Small intestine (tissue), 16 donors: ENCODE measurements at places on chromosomes 11 and 22.
A peak's percentile ranks its signal among the peaks of the same experiment; 100 is the strongest.

- DNase-seq: no peak
Observed at GRCh38 chr11:101914341-101914737, 471 bp upstream of the CEP126 start.

DNA sequence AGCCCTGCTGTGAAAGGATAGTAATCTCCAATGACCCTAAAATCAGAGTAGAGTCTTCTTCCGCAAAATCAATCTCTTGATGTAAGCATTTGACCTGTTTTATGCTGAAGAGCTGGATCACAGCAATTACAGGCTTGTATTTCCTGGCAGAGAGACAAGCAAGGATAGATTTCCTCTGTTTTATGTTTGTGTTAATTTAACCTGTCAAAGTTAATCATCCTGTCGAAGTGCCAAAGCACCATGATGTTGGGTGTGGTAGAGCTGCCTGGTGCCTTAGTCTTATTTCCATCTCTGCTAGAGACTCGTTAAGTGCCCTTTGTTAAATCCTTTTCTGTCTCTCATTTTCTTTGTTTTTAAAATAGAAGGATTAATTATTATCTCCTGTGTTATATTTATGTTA is 248.1 kb downstream of the CNTN5 start:
- no peak for DNase-seq

- DNase-seq: peak; percentile 77
Observed at GRCh38 chr11:77035580-77035979, 1.4 kb downstream of the B3GNT6 start.

GRCh38 chr11:3119141-3119821 is 45.8 kb downstream of the OSBPL5 start:
- DNase-seq: no peak

DNA sequence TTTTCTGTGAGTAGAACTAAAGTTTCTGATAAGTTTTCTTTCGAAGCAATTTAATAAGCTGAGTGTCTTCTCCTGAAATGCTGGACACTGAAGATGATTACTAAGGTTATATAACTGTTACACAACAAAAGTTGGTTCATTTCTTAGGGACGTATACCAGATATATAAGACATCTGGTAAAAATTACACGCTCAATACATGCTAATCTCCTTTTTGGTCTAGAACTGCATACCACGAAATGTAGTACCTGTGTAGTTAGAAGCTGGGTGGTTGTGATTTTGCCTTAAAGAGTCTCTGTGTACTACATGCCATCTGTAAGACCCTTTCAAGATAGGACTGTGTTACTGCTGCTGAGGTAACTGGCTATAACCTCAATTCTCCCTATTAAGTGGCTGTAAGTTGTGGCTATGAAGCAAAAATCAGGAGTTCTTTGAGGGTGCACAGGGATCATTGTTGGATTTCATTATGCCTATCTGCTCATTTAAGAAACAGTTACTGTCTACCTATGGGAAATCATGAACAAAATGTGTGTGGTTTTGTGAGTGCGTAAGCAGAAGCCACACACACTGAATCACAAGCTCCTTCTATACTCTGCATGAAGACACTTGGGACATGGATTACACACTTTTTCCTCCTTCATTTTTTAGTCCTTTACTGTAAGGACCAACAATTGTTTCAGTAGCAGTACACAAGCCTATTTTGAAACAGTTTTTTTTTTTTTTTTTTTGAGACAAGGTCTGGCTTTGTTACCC is 195.9 kb downstream of the SWAP70 start:
- DNase-seq: no peak

GRCh38 chr11:119181677-119182412 is 3.4 kb upstream of the NHERF4 start:
- no peak for DNase-seq

- DNase-seq: peak; percentile 84
Observed at GRCh38 chr22:32985899-32986765, 72.0 kb downstream of the SYN3 start.

DNA sequence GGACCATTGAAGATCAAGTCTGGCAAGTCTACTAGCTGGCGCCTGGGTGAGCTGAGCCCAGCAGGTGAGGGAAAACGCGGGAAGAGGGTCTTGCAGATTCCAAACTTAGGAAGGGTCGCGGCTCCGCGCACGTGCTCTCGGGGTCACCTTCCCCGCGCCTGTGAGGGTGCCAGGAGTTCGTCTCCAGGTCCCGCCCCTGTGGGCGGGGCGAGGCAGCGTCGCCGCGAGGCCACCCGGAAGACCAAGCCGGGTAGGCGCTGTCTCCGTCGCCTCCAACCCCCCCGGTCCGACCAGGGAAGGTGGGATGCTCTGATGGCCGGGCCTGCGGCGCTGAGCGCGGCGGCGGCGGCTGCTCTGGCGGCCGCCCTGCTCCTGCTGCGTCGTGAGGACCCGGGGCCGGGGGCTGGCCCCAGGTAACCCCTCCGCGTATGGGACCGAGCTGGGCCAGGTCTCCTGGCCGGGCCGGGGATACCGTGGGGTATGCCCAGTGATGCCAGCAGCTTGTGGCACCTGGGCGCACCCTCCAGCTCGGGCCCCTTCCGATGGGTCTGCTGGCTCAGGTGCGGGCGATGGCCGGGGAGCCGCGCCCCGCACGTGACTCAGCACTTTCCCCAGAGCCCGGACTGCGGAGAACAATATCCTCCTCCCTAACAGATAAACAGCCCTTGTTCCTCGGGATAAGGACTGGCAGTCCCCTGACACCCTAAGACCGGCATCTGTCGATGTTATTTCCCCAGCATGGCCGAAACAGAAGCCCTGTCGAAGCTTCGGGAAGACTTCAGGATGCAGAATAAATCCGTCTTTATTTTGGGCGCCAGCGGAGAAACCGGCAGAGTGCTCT is at the start of gene HTATIP2:
Gene HTATIP2, plus strand, starts transcription at position 215 of the 841 bp plus-strand sequence. Its CDS starts 524 bp downstream, at position 739.
- peak; percentile 84 for DNase-seq

DNA sequence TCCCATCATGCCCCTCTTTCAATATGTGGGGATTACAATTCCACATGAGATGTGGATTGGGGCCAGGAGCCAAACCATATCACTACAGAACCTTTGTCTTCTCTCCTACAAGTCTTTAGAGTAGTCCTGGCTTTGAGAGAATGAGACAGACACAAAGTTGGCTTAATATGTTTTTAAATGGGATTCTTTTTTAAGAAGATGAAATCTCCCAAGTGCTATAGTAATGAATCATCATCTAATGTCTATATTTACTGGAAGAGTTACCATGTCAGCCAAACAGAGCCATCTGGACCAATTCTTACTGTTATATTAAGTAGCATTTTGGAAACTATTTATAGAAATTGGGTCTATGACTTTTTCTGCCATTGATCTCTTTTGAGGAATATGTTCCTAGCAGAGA is 38.1 kb upstream of the CARD18 start:
- no peak for DNase-seq

GRCh38 chr11:61546663-61547062 is 34.2 kb downstream of the SYT7 start:
- no peak for DNase-seq

DNA sequence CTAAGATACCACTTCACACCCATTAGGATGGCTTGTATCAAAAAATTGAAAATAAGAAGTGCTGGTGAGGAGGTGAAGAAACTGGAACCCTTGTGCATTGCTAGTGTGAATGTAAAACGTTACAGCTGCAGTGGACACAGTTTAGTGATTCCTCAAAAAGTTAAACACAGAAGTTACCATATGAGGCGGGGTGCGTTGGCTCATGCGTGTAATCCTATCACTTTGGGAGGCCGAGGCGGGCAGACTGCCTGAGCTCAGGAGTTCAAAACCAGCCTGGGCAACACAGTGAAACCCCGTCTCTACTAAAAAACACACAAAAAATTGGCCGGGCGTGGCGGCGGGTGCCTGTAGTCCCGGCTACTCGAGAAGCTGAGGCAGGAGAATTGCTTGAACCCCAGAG is 43.5 kb downstream of the SGSM3 start:
- DNase-seq: no peak

DNA sequence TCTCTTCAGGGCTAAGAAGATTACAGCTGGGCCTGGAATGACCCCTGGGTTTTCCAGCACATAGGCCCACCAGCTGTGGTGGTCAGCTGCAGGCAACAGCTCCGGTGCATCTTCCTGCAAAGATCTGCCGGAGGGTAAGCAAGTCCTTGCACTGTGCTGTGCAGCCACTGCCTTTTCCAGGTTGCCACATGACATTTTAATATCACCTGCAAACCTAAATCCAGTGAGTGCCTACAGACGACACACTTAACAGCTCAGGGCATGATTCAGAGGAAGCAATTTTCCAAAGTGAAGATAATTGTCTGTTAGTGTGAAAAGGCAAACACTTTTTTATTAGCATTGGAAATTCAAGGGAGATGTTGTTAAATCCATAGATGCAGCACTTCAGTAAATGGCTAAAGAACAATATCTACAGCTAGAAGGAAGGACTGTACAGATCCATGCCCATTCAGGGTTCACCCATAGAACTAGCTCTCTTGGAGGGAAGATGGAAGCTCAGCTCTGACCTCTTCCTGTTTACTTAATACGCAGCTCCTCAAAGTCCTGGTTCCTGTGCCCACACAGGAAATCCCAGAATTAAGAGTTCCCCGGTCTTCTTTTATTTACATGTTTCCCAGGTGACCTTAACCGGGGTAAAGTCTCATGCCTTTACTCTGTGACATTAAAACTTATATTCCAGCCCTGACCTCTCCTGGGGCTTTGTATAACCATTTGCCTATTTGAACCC is 13.3 kb upstream of the NRIP3 start:
- DNase-seq: no peak

DNA sequence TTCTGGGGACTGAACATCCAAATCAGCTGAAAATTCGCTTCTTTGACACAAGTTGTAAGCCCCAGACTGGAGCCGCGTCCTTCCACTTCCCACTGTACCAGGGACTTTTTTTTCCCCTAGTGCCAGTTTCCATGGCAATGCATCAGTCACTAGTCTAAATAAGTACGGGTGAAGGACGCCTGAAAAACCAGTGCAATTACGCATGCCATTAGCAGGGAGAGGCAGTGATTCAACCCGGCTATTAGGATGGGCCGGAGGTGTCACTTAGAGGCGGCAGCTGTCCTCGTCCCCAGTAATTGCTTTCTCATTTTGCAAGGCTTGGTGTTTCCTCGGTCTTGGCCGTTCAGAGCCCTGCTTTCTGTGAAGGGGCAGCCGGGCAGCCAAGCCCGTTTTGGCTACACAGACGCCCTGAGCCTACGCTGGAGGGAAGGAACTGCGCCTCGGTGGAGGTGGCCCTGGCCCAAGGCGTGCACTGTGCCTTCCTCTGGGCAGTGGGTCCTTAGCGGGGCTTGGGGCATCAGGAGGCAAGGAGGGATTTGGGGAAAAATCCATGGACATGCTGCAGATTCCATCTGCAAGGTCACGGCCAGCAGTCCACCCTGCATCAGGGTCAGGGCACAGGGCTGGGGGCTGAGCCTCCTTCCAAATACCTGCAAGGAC is 319.7 kb downstream of the CTTN start:
- DNase-seq: no peak

GRCh38 chr11:10400856-10401255 is 54.2 kb upstream of the AMPD3 start:
- no peak for DNase-seq

GRCh38 chr22:44963832-44964721 is 45.7 kb downstream of the PHF21B start:
- no peak for DNase-seq

- DNase-seq: no peak
Observed at GRCh38 chr11:69308491-69308911, 14.5 kb downstream of the MYEOV start.

DNA sequence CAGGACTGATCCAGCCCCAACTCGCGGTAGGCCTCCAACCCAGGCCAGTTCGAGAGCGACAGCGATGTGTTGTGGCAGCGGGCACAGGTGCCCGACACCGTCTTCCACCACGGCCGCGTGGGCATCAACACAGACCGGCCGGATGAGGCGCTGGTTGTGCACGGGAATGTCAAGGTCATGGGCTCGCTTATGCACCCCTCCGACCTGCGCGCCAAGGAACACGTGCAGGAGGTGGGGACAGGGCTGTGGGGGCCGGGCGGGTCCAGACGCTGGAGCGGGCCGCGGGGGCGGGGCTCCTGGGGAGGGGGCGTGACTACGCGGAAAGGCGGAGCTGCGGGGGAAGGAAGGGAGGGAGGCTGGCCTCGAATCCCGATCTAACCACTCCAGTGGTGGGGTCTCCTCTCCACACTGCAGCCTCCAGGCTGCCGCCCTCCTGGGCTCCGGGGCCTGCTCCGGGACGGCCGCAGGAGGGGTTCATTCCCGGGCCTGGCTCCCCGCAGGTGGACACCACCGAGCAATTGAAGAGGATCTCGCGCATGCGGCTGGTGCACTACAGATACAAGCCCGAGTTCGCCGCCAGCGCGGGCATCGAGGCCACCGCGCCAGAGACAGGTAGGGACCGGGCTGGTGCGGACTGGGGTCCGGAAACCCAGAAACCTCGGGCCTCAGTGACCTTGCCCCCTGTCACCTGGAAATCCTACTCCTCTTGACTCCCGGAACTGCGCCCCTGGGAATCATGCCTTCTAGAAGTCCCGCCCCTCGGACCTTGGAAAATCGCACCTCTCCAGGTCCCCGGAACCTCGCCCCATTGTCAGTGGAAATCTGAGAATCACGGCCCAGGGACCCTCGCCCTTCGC is 14.9 kb downstream of the TMEM258 start:
- peak; percentile 38 for DNase-seq

GRCh38 chr11:10324474-10324873 is 19.6 kb downstream of the ADM start:
- DNase-seq: no peak

DNA sequence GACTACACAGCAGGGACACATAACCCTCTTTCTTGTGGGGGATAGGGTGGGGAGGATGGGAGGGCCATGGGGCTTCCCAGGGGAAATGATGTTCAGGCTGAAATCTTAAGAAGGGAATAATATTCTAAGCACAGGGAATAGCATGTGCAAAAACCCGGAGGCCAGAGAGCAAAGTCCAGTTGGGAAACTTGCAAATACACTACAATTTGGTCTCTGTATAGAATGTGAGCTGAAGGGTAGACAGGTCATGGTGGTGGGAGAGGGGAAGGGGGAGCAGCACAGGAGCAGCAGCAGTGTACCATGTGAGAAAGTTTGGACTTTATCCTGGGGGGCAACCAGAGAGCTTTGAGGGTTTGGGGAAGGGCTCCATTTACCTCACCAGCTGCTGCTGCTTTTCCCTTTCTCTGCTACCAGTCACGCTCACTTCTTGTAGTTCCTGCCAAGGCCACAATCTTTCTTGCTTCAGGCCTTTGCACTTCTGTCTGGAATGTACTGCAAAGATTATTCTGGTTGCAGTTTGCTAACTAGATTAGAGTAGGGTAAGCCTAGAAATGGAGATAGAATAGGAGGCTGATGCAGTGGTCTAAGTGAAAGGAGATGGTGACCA is 43.0 kb downstream of the KREMEN1 start:
- DNase-seq: peak; percentile 42

DNA sequence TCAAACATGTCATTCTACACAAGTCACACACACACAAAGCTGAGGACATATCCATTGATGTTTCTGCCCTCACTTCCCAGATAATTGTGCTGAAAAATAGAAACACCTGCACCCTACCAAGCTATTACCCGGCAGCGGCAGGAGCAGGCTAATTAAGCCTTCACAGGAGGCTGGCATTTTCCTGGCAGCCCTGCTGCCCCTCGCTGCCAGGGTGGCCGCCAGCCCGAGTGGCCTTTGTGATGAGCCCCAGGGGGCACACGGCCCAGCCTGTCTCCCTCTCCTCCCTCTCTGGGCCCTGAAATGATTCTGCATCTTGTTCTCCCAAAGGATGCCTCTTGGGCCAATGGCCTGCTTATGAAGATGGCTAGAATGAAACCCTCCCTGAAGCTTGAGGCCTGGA is 76.2 kb upstream of the TP53I11 start:
- no peak for DNase-seq

GRCh38 chr11:15473954-15474837 is 359.5 kb downstream of the INSC start:
- no peak for DNase-seq
